A549 treated with ZK216348 at 1 μM for 4 hours (cell line): ENCODE measurements at places on chromosomes 5 and 9. TPM values are rescaled to one million over a fixed set of nuclear protein-coding genes. Genes with fewer than 3 reads are reported as not detected.

CHMP5 gene
- total RNA-seq, result 67.6 to 92.1 TPM (median 73.5 TPM) in 5 replicates

TTC23L gene
- total RNA-seq, result 0.48 to 1.1 TPM in 2 of 5 replicates, not detected in the others

GLDC gene
- 13.6 to 14.5 TPM (median 14.1 TPM) in 5 replicates for total RNA-seq

CYLC2 gene
- not detected in 5 replicates for total RNA-seq

LECT2 gene
- not detected in 5 replicates for total RNA-seq
